ENCODE measurements at places on chromosomes 11 and 22. TPM values are rescaled to one million over a fixed set of nuclear protein-coding genes. Genes with fewer than 3 reads are reported as not detected.

- peak; percentile 51 for DNase-seq
- H3K4me3 ChIP-seq = no peak overlapping the region
- H3K27me3 ChIP-seq = peaks cover 2% of the 10 kb centered on the region
- no peak overlapping the region for H3K27ac ChIP-seq
- H3K4me1 ChIP-seq = no peaks in the 10 kb centered on the region
- H3K36me3 ChIP-seq = no peaks in the 10 kb centered on the region
These were observed 113.5 kb downstream of the SLC1A2 start for GRCh38 chr11:35305670-35306382.

GRCh38 chr22:49301398-49302149 is 526.1 kb downstream of the BRD1 start:
- no peak for DNase-seq
- H3K27me3 ChIP-seq = no peaks in the 10 kb centered on the region
- H3K36me3 ChIP-seq = no peaks in the 10 kb centered on the region
- H3K4me3 ChIP-seq = no peak overlapping the region
- no peak overlapping the region for H3K27ac ChIP-seq
- H3K4me1 ChIP-seq = no peaks in the 10 kb centered on the region

Gene ADM
- total RNA-seq = 0.78 TPM

DNA sequence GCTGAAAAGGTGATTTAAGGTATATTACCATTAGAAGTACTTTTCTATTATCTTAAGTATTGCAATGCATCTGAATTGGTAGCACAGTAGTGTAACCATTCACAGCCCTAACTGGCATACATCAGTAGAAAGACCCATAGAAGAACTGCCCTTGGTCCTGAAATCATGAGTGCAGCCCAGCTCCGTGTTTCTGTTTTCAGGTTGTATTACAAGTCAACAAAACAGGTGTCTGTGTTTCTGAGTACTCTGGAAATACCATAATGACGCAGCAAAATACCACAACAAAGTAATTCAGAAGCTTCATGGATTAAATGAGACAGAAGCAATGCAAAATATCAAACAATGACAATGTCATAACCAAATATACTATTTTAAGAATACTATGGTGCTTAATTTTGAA is 226.3 kb downstream of the OPCML start:
- no peaks in the 10 kb centered on the region for H3K27me3 ChIP-seq
- no peak overlapping the region for H3K27ac ChIP-seq
- H3K4me3 ChIP-seq = no peak overlapping the region
- H3K36me3 ChIP-seq = no peaks in the 10 kb centered on the region
- no peak for DNase-seq

GRCh38 chr22:26549902-26550497 is 37.7 kb upstream of the TFIP11 start:
- no peaks in the 10 kb centered on the region for H3K27me3 ChIP-seq
- H3K36me3 ChIP-seq = peaks cover 69% of the 10 kb centered on the region
- no peak overlapping the region for H3K27ac ChIP-seq
- no peak overlapping the region for H3K4me3 ChIP-seq
- DNase-seq = no peak
- H3K4me1 ChIP-seq = peaks cover 8% of the 10 kb centered on the region

Gene TRIM48
- not detected for total RNA-seq

DNA sequence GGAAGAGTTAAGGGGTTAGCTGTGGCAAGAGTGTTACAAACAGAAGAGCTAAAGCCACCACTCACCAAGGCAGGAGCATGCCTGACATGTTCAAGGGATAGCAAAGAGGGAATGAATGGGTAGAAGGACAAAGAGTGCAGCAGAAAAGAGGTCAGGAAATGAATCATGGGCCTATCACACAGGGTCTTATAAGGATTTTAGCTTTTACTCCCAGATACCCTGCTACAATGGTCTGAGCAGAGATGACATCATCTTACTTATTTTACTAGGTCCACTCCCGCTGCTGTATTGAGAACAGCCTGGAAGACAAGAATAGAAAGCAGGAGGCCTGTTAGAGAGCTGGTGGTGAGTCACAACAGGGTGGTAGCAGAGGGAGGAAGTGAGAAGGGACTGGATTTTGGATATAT is 9.8 kb downstream of the TRAF6 start:
- H3K27ac ChIP-seq = peak overlapping the region; percentile 60
- DNase-seq = no peak
- H3K36me3 ChIP-seq = peaks cover 65% of the 10 kb centered on the region
- no peaks in the 10 kb centered on the region for H3K4me1 ChIP-seq

Gene GAL
- total RNA-seq = 119 TPM

Gene PRR33
- total RNA-seq = not detected

DNA sequence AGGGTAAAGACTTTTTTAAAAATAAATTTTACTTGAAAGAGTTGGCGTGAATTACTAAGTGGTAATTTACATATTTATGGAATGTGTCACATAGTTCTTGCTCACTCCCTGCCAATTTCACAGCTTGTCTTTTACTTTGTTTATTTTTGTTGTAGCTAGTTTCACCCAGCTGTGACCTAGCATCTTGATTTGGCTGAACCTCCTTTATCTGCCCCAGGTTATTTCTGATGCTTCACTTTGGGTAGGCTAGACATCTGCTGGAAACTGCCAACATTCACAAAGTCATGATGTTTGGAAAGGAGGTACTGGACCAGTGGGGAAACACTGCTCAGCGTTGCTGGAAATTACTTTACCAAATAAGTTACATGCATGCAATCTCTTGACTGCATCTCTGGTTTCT is 1676.0 kb upstream of the RAG2 start:
- DNase-seq = no peak
- H3K4me1 ChIP-seq = no peaks in the 10 kb centered on the region
- no peak overlapping the region for H3K4me3 ChIP-seq
- H3K27ac ChIP-seq = no peak overlapping the region
- no peaks in the 10 kb centered on the region for H3K27me3 ChIP-seq
- no peaks in the 10 kb centered on the region for H3K36me3 ChIP-seq

Gene RIBC2
- total RNA-seq = not detected

DNA sequence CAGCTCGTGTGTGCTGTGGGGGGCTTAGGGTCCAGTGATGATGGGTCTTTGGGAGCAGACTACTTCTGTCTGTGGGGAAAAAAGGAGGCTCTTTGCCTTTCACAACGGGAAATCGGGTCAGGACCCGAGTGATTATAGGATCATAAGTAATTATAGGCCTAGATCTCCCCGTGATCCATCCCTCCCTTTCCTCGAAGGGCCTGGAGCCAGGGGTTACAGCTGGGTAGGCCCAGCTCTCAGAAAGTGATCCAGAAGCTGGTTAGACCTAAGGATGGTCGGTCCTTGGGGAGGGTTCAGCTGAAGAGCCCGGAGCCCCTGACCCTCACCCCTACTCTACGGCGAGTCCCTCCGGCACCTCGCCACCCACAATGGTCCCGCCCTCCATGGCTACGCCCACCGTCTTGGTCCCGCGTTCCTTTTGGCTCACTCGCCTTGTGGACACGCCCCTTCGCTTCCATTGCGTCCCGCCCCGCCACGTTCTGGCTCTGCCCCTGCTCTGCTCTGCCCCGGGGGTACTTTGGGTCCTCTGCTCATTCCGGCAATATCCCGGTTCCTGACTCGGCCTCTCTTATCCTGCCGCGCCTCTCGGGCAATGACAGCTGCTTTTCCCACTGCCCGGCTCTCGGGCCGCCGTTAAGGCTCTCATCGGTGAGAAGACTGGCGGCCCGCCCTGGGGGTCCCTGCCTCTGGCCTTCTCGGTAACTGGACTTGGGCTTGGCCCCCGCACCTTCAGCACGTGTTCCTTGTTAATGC is 5.0 kb downstream of the IGSF22 start:
- H3K27ac ChIP-seq = no peak overlapping the region
- peaks cover 6% of the 10 kb centered on the region for H3K27me3 ChIP-seq
- H3K36me3 ChIP-seq = no peaks in the 10 kb centered on the region

GRCh38 chr22:35852076-35852475 is 134.4 kb downstream of the APOL5 start:
- H3K27ac ChIP-seq = no peak overlapping the region
- DNase-seq = no peak
- H3K27me3 ChIP-seq = no peaks in the 10 kb centered on the region
- H3K4me3 ChIP-seq = no peak overlapping the region
